ENCODE measurements at places on chromosomes 6 and 20.

DNA sequence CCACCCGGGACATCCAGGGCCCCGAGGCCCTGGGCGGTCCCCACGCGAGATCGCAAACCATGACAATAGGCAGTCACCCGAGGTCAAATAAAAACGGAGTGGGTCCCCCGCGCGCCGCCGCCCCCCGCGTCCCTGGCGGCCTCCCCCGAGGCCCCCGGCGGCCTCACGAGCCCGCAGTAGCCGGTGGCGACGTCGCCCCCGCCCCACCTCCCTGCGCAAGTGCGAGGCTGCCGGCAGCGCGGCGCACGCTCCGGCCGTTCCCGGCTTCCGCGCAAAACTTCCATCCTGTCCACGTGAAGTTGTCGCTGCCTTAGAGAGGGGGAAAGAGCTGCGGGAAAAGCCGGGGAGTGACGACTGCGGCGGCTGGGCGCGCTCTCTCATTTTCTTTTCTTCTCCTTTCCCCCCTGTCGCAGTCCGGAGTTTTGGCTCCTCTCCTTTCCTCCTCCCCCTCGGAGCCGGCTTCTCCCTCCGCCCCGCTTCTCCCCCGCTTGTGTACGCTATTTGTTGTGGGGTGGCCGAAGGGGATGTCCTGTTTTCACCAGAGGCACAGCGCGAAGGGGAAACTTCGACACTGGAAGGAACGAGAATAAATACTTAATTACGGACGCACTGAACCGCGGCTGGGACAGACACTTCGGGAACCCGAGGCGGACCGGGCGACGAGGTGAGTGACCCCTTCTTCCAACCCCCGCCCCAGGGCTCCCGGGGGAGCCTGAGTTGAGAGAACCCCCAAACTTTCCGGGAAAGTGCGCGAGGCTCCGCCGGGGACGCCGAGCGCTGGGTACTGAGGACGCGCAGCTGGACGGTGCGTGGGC lies at the start of gene EYA4:
TSS of gene EYA4 (plus strand) at position 272 of the 815 bp plus-strand sequence. CDS start 33,424 bp downstream, outside the sequence.
- no peak for DNase-seq

- no peak for DNase-seq
These were observed 47.3 kb downstream of the KLHL31 start for GRCh38 chr6:53618219-53618618.

DNA sequence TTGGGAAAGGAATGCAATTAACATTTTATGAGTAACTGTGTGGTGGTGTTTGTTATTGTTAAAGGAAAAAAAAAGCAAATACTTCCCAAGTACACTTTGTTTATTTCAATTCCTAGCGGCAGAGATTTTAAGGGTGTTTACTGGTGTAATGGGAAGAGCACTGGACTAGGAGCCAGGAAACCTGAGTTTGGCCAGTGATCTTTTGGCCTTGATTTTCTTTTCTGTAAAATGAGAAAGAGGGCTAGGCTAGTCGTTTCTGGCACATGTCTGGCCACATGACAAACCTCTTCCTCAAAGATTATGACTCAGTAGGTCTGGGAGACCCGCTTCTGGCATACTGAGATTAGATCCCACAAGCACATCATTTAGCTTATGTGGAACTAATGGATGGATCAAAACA lies 428.1 kb upstream of the NOX3 start:
- DNase-seq = no peak

DNA sequence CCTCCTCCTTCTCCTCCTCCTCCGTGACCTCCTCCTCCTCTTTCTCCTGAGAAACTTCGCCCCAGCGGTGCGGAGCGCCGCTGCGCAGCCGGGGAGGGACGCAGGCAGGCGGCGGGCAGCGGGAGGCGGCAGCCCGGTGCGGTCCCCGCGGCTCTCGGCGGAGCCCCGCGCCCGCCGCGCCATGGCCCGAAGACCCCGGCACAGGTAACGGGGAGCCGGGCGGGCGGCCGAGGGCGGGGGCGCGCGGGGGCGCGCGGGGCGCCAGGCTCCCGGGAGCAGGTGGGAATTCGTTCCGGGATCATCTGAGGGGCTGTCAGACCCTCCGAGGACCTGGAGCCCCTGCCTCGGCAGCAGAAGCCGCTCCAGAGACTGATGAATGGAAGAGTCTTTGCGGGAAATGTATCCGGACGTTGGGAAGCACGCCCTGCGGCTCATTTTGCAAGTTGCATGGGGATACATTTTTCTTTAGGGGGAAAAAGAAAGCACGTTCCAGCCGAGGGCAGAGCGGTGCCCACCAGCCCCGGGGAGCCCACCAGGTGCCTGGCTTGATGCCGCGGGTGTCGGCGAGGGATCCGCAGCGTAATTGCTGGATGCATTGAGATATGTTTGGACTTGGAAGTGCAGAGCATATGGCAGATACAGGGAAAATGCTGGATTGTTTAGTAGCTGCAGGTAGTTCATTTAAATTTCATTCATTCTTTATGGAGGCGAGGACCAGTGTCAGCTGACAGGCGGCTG lies 394 bp downstream of the MYB start:
- peak; percentile 53 for DNase-seq

- DNase-seq = no peak
These were observed 19.5 kb downstream of the SYTL3 start for GRCh38 chr6:158669145-158670035.

- no peak for DNase-seq
These were observed 169.7 kb downstream of the ATXN1 start for GRCh38 chr6:16591396-16592222.

- DNase-seq = no peak
These were observed 81.6 kb upstream of the OPRM1 start for GRCh38 chr6:153957394-153957793.

- no peak for DNase-seq
These were observed 39.9 kb downstream of the BMP6 start for GRCh38 chr6:7765575-7766325.

DNA sequence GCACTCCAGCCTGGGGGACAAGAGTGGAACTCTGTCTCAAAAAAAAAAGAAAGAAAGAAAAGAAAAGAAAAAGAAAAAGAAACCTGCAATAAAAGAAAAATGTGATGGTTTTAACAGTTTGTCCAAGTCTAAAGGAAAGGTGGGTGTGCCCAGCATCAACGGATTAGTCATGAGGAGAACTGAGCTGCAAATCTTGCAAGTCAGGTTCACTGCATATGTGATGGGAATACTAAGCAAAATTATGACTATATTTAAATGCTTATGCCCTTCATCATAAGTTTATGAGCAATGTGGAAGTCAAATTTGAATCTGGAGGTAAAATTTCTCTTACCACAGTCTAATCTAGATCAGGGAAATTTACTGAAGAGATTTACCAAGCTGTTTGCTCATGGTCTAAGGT lies 13.1 kb upstream of the CDK19 start:
- DNase-seq = no peak

- no peak for DNase-seq
These were observed 155.6 kb downstream of the DTNBP1 start for GRCh38 chr6:15507221-15507620.

DNA sequence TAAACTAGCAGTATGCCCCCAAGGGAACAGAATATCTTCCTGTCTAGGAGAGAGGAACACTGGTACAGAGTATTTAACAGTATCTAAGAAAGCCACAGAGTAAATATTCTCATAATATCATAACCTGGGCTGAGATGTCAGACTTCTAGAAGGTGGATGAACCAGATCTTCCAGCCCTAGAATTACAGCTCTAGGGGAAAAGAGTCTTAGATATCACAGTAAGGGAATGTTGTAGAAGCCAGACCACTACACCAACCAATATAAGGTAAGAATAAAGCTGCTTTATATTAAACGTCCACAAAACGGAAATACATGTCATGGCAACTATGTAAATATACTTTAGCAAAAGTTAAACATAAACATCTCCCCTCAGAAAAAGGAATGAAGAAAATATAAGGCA lies 12.4 kb downstream of the SERINC1 start:
- DNase-seq = no peak

- no peak for DNase-seq
These were observed 59.8 kb downstream of the CCDC170 start for GRCh38 chr6:151553416-151554165.

DNA sequence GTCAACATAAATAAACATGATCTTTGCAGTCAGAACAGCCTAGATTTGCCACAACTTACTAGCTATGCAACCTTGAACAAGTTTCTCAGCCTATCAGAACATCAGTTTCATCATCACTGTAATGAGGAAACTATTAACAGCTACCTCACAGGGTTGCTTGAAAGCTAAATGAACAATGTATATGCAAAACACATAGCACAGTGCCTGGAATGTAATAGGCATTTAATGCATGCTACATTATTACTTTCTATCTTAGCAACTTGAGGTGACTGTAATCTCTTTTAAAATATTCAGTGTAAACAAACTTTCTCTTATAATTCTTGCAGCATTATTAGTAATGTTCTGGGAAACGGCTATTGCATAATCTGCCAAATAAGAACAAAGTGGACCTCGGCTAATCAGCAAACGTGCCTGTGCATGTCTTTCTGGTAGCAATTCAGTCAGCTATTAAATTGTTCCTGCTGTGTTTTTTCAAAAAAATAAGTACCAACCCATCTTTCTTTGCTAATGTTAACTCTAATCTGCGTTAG lies 61.5 kb downstream of the SYNE1 start:
- no peak for DNase-seq

DNA sequence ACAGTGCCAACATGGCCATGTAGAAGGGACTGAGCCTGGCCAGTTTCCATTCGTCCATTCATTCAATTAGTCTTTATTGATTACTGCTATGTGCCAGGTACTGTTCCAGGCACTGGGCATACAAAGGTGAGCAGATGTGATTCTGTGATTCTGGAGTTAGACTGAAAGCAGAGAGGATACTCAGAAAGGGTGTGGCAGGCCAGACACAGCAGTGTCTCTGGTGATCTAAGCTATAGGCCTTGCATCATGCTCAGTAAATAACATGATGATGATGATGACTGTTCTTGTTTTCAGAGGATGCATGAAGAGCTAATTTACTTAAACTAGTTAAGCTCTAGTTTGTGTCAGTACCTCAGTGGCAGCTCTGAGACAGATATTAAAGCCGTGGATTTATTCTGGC lies 31.4 kb upstream of the FUCA2 start:
- DNase-seq = no peak

- no peak for DNase-seq
These were observed 434.8 kb upstream of the HTR1E start for GRCh38 chr6:86502497-86502896.

DNA sequence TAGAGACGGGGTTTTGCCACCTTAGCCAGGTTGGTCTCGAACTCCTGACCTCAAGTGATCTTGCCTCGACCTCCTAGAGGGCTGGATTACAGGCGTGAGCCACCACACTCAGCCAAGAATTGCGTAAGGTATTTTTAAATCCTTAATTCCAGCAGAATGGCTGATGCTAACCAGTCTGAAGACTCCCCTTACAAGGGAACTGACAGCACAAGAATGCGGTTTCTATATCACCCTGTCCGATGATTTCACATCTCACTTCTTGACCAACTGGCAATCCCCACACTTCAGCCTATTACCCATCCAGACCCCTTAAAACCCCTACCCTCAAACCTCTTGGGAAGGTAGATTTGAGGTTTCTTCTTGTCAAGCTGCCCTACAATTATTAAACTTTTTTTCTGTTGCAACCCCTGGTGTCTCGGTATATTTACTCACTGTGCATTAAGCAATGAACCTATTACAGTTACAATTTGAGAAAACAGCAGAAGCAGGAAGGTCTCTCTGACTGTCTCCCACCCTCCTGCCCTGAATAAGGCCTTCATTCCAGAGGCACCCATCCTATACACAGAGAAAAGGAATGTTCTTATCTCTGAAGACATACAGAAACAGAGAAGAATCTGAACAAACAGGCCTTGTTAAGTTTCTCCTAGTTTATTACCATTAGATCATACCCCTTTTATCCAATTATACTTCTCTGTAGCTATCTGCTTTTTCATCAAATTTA lies 164.9 kb downstream of the ARHGAP18 start:
- no peak for DNase-seq

GRCh38 chr6:53455678-53456077 lies 89.2 kb downstream of the GCLC start:
- DNase-seq = no peak

DNA sequence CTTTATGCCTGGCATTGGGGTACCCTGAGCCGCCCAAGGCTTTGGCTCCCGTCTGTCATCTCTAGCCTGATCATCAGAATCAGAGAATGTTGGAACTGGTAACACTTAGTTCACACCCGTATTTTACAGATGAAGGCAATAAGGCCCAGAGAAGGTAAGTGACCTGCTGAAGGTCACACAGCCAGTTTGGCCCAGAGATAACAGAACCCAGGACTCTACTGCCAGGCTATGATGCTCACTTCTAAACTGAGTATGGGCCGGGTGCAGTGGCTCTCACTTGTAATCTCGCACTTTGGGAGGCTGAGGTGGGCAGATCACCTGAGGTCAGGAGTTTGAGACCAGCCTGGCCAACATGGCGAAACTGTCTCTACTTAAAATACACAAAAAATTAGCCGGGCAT lies 1.8 kb upstream of the TGM6 start:
- DNase-seq = no peak

DNA sequence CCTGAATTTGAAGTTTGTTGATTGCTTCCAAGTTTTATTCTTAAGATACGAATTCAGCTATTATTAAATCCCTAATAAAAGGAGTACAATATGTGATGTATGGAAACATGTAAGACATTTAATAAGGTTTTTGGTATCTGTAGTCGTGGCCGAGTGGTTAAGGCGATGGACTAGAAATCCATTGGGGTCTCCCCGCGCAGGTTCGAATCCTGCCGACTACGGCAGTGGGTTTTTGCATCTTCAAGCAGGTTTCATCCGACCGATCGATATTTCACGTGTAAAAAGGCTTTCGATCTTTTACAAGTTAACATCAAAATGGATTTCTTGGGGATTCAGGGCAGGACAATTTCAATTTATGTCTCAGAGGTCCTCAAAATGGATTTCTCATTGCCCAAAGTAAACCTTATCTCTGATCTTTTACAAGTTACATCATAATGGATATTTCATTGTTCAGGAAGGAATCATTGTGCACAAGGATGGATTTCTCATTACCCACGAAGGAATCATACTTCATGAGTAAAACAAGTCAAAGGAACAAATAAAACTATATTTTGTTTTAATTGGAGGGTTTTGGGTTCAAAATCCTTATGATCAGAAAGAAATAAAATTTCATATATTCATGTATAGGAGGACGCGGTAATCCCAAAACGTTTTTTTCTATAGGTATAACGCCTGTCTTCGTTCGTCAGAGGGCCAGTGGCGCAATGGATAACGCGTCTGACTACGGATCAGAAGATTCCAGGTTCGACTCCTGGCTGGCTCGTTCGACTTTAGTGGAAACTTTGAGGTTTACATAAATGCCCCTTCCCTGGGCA lies 37.3 kb upstream of the BTN3A2 start:
- peak; percentile 70 for DNase-seq

GRCh38 chr6:51550243-51550642 lies 537.2 kb downstream of the PKHD1 start:
- no peak for DNase-seq

- no peak for DNase-seq
These were observed 217.3 kb downstream of the ATXN1 start for GRCh38 chr6:16544006-16544405.

DNA sequence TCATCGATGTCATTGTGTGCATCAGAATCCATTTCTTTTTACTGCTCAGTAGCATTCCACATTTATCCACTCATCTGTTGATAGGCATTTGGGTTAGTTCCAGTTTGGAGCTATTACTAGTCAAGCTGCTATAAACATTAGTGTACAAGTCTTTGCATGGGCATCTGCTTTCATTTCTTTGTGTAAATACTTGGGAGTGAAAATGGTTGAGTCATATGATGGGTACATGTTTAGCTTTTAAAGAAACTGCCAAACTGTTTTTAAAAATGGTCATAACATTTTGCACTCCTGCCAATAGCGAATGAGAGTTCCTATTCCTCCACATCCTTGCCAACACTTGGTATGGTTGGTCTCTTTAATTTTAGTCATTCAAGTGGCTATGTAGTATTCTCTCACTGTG lies 21.2 kb upstream of the SLC22A2 start:
- no peak for DNase-seq
